ENCODE measurements at places on chromosomes 2 and 18.

- DNase-seq, result no peak
Measured at GRCh38 chr18:35938158-35938557, 34.3 kb upstream of the RMP24 start.

- no peak for DNase-seq
Measured at GRCh38 chr2:118654945-118655344, 192.5 kb downstream of the EN1 start.

- no peak for DNase-seq
Measured at GRCh38 chr2:30394096-30394495, 53.0 kb upstream of the LCLAT1 start.

GRCh38 chr18:58867281-58867961 lies 2.7 kb downstream of the ZNF532 start:
- DNase-seq, result no peak

- no peak for DNase-seq
Measured at GRCh38 chr2:180002198-180002770, 4.8 kb downstream of the CWC22 start.

DNA sequence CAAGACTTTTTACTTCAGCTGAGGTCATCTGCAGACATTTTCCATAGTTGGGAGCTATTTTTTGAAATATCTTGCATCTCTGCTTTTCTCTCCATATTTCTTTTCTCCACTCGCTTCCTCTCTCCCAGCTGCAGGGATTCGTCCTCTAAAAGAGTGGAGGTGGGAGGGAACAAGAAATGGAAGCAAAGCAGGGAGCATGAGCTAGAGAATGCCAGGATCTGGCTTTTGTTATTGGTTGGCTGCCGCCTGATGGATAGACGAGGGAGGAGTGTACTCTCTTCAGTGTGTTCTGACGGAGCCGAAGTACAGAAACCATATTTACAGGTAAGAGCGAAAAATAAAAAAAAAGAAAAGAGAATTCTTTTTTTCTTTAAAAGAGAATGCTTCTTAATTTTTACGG lies at the start of gene CSRNP3:
CSRNP3 (plus strand) TSS at position 282 of the 400 bp plus-strand sequence. CDS start 125,368 bp downstream, outside the sequence.
- no peak for DNase-seq

DNA sequence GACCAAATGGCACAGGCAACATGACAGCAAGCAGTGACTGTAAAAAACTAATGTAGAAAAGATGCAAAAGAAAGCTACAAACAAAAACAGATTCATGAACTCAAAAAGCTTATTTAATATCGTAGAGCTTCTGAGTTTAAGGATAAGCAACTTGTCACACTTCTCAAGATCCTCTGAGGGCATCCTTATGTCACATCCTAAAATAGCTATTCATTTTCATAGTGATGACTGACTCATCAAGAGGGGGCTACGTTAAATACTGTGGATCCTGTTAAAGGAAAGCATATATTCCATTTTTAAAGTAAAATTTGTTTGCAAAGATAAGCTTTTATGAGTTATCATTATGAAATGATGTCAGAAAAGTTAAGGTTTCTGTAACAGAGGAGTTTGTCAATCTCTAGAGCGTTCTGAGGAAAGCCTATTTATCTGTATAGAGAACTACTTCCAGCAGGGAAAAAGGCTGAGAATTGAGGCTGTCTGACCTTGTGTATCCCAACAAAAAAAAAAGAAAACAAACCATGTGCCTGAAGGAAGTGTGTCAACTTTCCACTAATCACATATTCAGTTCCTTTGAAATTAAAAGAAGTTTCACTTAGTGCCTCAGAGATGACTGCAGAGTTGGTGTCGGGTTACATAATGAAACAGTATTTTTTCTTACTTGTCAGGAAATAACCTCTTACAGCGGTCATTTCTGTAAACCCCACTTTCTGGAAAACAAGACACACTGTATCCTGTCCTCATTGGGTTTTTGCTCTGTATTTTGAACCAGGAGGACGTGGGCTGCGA lies 115.5 kb downstream of the ESCO1 start:
- no peak for DNase-seq

DNA sequence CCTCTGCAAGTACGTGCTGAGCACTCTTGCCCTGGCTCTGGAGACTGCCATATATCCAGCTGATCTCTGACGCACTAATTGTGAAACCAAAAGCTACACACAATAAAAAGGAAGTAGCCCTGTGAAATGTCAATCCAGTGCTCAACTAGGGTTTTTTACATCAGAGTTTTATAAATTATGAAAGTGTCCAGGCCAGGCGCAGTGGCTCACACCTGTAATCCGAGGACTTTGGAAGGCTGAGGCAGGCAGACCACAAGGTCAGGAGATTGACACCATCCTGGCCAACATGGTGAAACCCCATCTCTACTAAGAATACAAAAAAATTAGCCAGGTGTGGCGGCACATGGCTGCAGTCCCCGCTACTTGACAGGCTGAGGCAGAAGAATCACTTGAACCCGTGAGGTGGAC lies 24.5 kb upstream of the PEX13 start:
- no peak for DNase-seq

DNA sequence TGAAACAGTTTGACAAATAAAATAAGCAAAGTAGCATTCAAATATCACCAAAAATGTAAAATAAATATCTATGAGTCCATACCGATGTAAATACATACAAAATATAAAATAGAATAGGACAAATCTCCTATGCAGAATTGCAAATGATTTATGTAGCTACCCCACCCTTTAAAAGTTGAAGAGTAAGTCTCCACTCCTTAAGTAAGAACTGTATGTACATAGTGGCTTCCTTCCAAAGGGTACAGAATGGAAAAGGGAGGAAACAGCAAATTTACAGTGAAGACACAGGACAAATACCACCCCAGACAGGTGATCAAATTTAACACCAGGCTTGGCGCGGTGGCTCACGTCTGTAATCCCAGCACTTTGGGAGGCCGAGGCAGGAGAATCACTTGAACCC lies 40.8 kb downstream of the COL5A2 start:
- DNase-seq, result no peak

DNA sequence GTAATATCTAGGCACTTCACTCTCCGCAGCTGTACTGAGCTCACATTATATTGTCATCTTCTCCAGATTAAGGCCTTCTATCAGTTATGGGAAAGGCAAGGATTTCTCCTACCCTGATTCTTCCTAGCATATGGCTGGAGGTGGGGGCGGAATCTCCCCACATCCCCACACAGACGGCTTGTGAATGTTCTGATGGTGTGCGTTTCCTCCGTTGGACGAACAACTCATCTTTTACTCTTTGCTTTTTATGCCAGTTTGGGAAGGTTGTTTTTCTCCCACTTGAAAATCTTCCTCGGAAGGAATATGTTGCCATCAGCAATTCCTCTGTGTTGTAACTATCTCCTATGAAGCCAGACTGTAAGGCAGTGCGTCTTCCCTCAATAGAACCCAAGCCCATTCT lies 24.3 kb downstream of the KLHL29 start:
- no peak for DNase-seq

GRCh38 chr2:227886149-227886548 lies 14.7 kb downstream of the DAW1 start:
- no peak for DNase-seq

DNA sequence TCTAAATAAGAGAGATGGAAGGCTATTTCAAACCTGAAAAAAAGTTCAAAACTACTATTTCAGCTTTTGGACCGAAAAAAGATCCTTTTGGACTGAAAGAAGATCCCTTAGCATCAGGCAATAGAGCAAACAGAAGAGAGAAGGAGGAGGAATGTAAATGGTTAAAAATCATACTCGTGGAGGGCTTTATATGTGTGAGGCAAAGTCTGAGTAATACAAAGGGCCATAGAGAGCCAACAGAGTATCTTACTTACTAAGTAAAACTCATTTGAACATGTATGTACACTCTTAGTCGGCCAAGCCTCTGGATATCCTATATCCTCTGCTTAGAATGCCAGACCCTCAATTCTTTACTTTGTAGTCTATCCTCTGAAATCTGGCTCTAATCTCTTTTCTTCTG lies 55.7 kb downstream of the ITSN2 start:
- DNase-seq, result no peak

- DNase-seq, result no peak
Measured at GRCh38 chr2:55422876-55423665, 3.4 kb upstream of the CCDC88A start.

- DNase-seq, result no peak
Measured at GRCh38 chr2:199910338-199911051, 598 bp upstream of the C2orf69 start.

DNA sequence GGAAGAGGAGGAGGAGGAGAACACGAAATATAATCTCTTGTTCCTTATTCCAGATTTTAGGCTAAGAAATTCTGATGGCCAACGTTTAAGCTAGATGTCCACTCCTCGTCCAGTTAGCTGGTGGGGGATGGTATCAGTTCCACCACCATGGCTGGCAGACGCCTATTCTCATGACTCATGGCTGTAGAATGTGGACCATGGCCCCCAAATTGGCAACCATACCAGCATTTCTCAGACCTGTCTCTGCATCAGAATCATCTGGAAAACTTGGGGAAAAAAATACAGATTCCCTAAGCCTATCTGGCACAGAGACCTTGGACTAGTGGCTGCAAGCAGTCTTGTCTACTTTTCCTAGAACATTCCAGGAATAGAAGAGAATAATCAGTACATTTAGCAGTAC lies 267.7 kb upstream of the SIX2 start:
- DNase-seq, result no peak

- DNase-seq, result no peak
Measured at GRCh38 chr2:173793709-173794565, 171.2 kb downstream of the SP3 start.

GRCh38 chr2:123061534-123061933 lies 963.6 kb upstream of the CNTNAP5 start:
- DNase-seq, result no peak

GRCh38 chr2:113190871-113191270 lies 17.1 kb downstream of the PSD4 start:
- DNase-seq, result no peak

DNA sequence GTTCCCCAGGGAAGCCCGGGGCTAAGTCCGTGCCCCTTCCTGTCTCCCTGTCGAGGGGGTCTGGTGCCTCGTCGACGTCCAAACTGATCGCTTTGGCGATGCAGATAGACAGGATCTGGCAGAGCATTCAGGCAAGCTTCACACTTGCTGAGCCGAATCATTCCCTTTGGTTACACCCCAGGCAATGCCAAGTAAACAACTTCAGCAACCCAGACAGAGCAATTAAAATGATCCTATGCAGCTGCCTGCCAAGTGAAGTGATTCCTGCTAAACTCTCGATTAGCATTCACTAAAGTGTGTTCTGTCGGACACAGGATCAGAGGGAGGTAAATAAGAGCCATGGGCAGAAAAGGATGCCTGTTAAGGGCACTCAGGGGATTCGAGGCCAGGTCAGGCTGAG lies 108.2 kb upstream of the RAB12 start:
- DNase-seq, result no peak

GRCh38 chr2:173122936-173123335 lies 47.3 kb downstream of the MAP3K20 start:
- DNase-seq, result no peak

DNA sequence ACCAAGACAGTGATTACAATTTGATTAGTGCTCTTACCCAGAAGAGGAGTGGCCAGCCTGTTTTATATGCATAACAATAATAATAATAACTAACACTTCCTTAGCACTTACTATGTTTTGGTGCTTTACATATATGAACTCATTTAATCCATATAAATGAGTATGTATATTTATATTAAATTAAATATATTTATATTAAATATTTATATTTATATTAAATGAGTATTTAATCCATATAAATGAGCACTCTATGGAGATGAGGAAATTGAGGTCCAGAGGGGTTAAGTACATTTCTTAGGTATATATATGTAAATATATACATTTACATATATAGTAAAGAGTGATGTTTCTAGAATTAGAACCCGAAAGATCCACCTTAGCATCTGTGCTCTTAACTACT lies 673.9 kb upstream of the ACVR2A start:
- no peak for DNase-seq

GRCh38 chr2:54610700-54611099 lies 112.8 kb upstream of the EML6 start:
- no peak for DNase-seq

DNA sequence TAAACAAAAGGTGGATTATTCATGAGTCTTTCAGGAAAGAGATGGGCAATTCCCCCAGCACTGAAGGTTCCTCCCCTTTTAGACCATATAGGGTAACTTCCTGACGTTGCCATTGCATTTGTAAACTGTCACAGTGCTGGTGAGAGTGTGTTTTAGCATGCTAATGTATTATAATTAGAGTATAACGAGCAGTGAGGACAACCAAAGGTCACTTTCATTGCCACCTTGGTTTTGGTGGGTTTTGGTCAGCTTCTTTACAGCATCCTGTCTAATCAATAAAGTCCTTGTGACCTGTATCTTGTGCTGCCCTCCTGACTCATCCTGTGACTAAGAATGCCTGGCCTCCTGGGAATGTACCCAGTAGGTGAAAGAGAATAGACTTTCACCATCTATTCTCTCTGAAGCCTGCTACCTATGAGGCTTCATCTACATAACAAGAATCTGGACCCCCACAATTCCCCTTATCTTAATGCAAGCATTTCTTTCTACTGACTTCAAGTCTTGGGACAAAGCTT lies 148.7 kb downstream of the CABLES1 start:
- peak; percentile 41 for DNase-seq

DNA sequence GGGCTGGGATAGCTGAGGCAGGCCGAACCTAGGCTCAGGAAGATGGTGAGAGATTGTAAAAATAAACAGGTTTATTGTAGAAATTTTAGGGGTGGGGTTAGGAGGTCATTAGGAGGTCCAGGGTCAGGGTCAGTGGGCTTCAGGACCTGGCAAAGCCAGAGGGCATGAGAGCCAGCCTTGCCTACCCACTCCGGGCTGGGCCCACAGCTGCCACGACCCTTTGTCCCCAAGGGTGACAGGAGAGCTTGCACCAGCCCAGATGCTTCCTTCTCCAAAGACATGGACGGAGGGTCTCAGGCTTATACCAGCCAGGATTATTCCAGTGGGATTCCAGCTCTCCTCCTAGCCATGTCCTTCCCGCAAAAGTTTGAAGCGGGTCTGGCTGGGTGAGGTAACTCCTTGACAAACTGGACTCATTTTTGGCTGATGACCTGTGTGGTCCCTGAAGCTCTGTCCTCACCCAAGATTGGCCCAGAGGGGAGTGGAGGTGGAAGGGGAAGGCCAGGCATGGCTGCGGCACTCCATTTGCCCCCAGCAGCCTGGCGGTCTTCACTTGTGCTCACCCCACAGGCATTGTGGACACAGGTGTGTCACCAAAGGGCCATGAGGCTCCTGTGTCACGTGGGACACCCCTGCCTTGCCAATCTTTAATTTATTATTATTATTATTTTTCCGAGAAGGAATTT lies 23.8 kb upstream of the ATOH8 start:
- no peak for DNase-seq

DNA sequence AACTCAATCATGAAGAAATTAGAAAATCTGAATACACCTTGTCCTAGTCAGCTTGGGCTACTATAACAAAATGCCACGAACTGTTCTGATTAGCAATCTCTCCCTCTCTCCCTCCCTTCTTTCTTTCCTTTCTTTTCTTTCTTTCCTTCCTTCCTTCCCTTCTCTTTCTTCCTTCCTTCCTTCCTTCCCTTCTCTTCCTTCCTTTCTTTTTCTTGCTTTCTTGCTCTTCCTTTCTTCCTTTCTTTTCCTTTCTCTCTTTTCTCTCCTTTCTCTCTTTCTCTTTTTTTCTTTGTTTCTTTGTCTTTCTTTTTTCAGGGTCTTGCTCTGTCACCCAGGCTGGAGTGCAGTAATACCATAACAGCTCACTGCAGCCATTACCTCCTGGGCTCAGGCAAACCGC lies 23.6 kb upstream of the EMILIN2 start:
- no peak for DNase-seq
